ENCODE measurements at places on chromosomes 12 and 14.

GRCh38 chr12:10095971-10096370 is 2.8 kb downstream of the CLEC1A start:
- DNase-seq, result no peak

- DNase-seq, result no peak
These were observed 16.8 kb upstream of the ANKRD33 start for GRCh38 chr12:51871126-51871525.

DNA sequence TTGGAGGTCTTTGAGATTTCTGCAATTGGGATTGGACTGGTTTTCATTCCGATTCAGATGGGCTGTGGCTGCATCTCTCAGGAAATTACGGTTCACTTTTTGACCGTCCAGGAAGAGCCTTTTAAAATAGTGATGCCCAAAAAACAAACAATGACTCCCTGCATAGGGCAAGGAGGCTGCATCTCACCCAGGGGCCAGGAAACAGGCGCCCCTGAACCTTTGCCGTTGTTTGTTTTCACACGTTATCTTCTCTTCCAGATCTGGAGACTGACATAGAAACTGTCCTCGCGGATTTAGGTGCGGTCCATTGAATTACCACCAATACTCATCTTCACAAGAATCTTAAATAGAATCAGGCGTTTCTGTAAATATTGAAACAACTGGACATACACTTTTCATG is 66.0 kb downstream of the FLRT2 start:
- no peak for DNase-seq

DNA sequence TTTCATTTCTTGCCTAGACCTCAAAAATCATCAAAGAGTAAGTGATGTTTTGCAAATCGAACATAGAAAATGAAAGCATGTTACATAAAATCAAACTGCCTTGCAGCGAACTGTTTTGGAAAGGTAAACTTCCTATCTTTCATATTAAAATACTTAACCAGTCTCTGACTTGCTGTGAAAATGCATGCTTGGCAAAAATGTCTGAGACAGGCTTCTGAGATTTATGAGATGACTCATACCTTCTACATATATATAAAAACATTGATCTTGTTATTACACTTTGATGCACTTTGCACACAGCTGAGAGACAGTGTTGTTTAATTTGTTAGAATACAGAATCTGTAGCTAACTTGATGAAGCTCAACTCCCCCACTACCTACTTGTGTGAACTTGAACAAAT is 179.1 kb downstream of the KITLG start:
- peak; percentile 59 for DNase-seq

DNA sequence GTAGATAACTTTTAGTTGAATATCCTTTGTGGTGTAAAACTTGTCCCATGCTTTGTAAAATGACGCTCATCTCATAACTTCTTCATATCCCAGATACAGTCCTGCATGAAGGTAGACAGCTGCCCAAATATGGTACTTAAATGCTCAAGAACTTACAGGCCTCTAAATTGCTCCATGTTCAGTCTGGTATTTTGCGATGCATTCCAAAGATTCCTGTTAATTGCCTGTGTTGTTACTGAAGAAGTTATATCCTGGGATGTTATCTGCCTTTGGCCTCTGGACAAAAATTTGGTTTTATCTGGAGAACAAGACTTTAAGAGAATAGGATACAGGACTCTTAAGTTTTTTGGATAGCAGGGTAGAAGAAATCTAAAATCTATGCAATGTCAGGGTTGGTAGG is 473.0 kb downstream of the PCNX1 start:
- DNase-seq, result peak; percentile 66

DNA sequence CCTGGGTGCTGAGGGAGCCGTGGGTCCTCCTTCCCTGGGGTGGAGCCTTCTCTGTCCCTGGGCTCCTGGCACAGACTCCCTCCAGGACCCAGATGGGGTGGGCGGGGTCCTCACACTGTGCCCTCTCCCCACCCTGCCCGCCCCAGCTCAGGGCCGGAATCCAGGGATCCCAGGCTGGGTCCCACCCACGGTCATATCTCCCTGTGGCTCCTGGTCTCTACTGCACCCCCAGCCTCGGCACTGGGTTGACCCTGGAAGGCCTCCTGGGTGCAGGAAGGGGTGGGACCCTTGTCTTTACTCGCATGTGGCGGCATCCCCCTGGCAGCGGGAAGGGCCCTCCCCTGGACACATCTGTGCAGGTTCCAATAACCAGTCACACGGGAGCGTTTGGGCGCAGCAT is 75.8 kb upstream of the EIF5 start:
- DNase-seq, result no peak

GRCh38 chr14:92783813-92784431 is 10.2 kb upstream of the GOLGA5 start:
- peak; percentile 71 for DNase-seq

DNA sequence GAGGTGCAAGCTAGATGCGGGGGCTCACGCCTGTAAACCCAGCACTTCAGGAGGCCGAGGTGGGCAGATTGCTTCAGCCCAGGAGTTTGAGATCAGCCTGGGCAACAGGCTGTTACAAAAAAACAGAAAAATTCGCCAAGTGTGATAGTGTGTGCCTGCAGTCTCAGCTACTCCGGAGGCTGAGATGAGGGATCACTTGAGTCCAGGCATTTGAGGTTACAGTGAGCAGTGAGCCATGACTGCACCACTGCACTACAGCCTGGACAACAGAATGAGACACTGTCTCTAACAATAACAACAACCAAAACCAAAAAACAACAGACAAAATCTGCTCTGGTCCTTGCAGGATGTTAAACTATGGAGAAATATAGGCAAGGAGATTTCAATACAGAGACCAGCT is 13.9 kb downstream of the BTBD7 start:
- peak; percentile 55 for DNase-seq

DNA sequence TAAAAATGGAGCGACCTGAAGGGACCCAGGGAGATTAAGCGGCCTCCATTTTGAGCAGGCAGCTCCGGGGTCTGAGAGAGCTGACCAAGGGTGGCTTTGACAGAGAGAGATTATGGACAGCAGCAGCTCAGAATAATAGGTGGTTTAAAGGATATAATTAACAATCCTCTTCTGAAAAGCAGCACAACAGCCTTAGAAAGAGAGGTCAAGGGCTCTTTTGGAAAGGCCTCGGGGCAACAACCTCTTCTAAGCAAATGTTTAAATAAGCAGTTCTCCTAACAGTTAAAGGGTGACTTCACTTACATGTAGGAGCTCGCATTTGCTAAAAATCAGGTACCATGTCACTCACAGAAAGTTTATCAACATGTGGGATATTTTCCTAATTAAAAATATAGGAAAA is 87.2 kb upstream of the FRMD6 start:
- DNase-seq, result no peak

- DNase-seq, result no peak
These were observed 794.3 kb downstream of the C12orf50 start for GRCh38 chr12:87234898-87235297.
